ENCODE measurements at places on chromosomes 2 and 18.

DNA sequence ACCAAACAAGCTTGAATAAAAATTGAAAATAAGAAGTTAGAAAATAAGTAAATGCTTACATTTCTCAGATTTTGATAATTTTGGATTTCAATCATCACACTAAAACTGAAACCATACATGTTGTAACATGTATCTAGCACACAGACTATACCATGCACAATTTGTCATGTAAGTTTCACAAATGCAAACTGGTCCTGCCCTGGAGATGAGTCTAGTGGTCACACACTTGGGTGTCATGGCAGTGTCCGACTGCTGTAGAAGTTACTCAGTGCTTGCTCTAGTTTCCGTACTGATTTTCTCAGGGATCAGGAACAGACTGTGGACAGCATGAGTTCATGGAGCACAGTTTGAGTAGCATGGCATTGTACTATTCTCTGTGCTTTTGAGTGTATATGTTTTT lies 182.9 kb upstream of the RMP24 start:
- DNase-seq = no peak

DNA sequence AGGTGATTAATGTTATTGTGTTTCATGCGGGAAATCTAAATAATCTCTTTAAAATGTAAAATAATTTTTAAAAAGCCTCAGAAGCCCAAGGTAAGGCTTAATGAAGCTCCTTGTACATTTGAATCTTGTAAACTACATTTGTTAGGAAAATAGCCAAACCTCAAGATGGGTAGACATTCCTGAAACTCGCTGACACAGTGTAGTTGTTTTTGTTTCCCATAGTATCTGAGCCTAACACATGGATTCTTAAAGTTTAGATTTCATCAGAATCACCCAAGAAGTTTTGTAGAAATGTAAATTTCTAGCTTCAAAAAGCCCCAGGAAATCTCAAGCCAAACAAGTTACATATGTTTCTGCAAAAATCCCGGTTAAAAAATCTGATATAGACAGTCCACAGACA lies 1221.1 kb upstream of the ACVR2A start:
- no peak for DNase-seq

DNA sequence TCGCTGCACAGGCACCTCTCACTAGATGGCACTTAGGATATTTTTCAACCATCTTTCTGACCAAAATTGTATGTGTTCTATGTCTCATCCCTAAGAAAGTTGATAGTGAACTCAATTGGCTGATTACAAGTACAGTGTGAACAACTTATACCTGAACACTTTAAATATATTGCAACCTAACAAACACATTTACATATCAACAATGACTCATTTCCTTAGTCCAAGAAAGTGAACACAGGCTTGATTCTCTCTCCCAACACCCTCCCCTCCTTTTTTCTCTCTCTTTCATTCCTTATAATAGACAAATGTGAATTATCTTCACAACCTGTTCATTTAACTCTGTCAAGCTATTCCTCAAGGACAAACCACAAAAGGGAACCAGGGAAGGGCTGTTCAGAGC lies 192.0 kb downstream of the SLC8A1 start:
- DNase-seq = no peak

GRCh38 chr2:647003-647560 lies 30.1 kb downstream of the TMEM18 start:
- DNase-seq = no peak

DNA sequence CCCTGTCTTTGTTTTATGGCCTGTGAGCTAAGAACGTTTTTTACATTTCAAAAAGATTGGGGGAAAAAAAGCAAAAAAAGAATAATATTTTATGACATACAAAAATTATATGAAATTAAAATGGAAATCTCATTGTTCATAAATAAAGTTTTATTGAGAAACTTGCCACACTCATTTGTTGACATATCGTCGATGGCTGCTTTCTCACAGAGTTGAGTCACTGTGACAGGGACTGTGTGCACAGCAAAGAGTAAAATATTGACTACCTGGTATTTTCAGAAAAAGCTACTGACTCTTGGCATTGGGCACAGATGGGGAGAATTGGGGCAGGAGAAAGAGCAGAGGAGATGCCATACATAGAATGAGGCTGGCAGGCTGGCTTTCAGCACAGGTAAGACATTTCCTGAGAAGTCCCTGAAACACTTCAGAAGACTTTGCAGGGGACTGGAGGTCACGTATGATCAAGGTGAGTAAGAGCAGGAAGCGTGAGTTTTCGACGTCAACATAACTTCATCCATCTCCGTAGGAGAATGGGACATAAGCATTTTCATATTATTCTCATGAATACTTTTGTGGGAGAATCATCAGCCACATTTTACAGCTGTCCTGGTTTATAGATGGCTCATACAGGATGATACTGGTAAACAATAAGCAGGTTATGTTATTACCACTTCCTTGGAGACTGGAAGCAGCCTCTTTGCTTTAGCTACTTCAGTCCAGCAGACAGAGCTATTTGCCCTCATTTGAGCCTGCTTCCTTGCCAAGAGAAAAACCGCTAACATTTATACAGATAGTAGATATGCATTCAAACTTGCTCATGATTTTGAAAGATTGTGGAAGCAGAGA lies 32.5 kb upstream of the PUM2 start:
- DNase-seq = no peak

DNA sequence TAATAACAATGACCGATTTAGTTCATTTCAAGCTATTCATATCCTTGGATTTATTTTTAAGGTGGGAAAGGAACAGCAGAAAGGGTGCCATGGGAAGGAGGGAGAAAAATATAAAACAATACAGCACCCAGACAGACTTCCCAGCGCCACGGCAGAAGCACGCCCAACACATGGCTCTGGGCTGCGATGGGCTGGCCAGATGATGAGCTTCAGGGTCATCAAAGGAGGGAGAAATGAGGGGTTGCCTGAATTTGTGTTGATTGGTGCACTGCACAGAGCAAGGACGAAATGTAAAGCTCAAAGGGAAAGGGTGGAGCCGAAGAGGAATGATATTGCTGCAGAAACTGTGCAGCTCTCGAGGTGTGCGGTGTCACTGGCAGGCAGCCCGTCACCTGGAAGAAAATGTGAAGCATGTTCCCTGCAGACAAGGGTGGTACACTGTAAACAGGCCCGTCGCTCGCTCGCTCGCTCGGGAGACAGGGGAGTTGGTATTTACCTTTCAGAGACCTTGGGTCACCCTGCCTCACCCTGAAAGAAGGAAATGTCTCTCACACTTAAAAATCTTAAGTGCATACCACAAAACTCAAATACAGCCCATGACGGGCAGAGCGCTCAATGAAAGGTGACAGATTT lies 195.5 kb upstream of the CTAGE1 start:
- DNase-seq = no peak

DNA sequence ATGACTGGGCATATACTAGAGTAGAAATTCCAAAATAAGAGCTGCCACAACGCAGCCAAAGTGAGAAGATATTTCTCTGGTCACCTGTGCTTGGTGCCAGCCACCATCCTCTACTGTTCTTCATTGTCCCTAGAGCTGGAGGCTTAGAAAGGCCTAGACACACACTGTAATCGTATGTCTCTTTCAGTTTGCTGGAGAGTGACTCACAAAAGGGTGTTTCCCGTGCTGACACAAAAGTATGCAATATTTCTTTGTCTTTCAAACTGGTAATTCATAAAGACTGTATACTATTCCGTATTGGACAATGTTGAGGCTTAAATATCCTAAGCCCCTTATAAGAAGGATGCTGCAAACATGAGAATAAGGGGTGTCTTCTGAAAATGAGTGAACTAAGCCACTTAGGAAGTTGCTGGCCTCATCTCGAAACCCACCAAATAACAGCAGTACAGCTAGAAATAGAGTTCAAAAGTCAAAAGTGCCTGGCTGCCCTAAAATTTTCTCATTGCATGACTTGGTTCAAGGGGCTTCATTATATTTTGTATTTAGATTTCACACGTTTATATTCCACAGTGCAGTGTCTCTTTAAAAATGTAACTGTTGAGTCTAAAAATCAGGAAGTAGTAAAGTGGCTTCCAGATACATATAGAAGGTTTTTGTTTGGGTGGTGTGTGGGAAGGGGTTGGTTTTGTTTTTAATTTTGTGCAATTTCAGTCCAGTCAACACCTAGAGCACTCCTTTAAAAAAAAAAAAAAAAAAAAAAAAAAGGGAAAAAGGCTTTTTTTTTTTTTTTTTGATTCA lies 601.1 kb downstream of the ARHGAP15 start:
- peak; percentile 23 for DNase-seq

Data from CD4-positive, alpha-beta T cell treated with Interleukin-12 subunit alpha and Interleukin-12 subunit beta, for 1 hour (primary cell).